ENCODE measurements at places on chromosomes 3 and 15. TPM values are rescaled to one million over a fixed set of nuclear protein-coding genes. Genes with fewer than 3 reads are reported as not detected.

The PLAAT1 gene
- total RNA-seq: 1.2 TPM

The UQCC5 gene
- 23.2 TPM for total RNA-seq

The CATSPER2 gene
- total RNA-seq: 5.2 TPM

The COMMD4 gene
- total RNA-seq: 41.5 TPM

The MORC1 gene
- not detected for total RNA-seq

The AHSG gene
- total RNA-seq: not detected

The FOXB1 gene
- not detected for total RNA-seq

The ARGFX gene
- total RNA-seq: not detected

The SLC28A1 gene
- 0.19 TPM for total RNA-seq

The SLC28A2 gene
- total RNA-seq: not detected

The DPPA2 gene
- not detected for total RNA-seq

The KNG1 gene
- total RNA-seq: not detected

The ESYT3 gene
- total RNA-seq: 0.19 TPM

The ABHD10 gene
- total RNA-seq: 17.6 TPM

The DNAH1 gene
- 9.9 TPM for total RNA-seq

The COL6A5 gene
- total RNA-seq: not detected
